ENCODE measurements at places on chromosomes 12 and 14. TPM values are rescaled to one million over a fixed set of nuclear protein-coding genes. Genes with fewer than 3 reads are reported as not detected.

- H3K4me3 ChIP-seq, result no peak overlapping the region
- peaks cover 6% of the 10 kb centered on the region for H3K4me1 ChIP-seq
- DNase-seq, result no peak
- no peaks in the 10 kb centered on the region for H3K36me3 ChIP-seq
Measured at GRCh38 chr12:5692850-5693249, 252.2 kb downstream of the ANO2 start.

Gene NAV3
- total RNA-seq, result 17.8 TPM

Gene DCAF4
- total RNA-seq, result 21.1 TPM

DNA sequence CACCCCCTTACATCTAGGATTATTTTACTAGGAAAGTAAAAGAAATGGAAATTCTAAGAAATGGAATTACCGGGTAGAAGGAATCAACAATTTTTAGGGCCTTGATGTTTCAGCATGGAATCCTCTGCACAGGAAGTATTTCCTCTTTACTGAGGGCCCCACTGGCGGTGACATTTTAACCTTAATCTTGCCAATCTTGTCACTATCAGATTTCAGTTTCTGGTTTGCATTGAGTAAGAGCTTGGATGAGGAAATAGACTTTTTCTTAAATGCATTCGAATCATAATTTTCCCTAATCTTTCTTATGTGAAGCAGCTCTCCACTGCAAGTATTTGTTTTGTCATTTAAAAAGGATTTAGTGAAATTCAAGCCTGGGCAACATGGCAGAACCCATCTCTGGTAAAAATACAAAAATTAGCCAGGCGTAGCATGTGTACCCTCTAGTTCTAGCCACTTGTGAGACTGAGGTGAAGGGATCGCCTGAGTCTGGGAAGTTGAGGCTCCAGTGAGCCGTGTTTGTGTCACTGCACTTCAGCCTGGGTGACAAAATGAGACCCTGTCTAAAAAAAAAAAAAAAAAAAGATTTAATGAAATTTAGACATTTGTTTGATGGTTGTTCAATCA is 40.7 kb downstream of the TPCN1 start:
- peaks cover 16% of the 10 kb centered on the region for H3K36me3 ChIP-seq
- no peak overlapping the region for H3K4me3 ChIP-seq
- H3K27me3 ChIP-seq, result no peaks in the 10 kb centered on the region
- peak overlapping the region; percentile 56 for H3K27ac ChIP-seq

Gene SERPINA5
- 0.41 TPM for total RNA-seq

DNA sequence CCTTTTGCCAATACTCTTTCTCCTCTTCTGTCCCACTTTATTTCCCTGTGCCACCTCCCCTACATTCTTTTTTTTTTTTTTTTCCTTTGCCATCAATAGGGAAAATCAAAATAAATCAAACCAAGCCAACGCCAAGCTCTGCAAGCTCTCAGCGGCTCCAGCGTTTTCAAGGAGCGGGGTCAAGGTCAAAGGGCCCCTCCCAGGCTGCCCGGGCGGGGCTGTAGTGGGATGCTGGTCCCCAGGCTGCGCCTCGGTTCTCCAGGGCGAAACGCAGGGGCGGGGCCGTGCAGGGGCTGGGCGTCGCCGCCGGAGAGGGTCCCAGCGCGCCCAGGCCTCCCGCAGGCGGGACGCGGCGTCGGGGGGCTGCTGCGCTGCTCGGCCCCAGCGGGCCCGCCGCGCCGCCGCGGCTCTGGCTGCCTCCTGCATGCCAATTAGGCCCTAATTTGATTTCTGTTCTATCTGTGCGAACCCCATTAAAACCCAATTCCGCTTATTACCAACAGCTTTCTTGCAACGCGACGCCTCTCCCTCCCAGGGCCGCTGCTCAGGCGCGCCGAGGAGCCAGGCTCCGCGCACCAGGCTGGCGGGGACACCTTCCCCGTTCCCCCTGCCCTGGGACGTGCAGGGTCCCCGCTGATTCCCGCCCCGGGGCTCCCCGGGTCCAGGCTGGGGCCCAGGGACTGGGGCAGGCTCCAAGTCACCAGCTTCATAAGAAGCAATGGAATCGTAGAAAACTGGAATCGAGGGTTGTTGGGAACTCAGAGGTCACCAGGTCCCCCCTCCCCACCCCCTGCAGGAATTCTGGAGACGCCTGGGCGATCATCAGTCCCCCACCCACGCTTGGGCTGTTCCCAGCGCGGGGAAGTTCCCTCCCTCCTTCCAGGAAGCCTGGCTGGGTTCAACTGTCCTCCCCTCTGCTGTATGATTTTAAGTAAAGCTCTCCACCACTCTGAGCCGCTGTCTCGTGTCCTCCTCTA is 50.7 kb upstream of the MAP1LC3B2 start:
- peak overlapping the region; percentile 45 for H3K4me3 ChIP-seq
- peak overlapping the region; percentile 42 for H3K27ac ChIP-seq
- peak; percentile 73 for DNase-seq
- no peaks in the 10 kb centered on the region for H3K27me3 ChIP-seq
- H3K36me3 ChIP-seq, result no peaks in the 10 kb centered on the region

GRCh38 chr14:84086714-84087113 is 1443.2 kb upstream of the FLRT2 start:
- H3K36me3 ChIP-seq, result no peaks in the 10 kb centered on the region
- H3K27ac ChIP-seq, result no peak overlapping the region
- no peak for DNase-seq
- no peaks in the 10 kb centered on the region for H3K4me1 ChIP-seq

DNA sequence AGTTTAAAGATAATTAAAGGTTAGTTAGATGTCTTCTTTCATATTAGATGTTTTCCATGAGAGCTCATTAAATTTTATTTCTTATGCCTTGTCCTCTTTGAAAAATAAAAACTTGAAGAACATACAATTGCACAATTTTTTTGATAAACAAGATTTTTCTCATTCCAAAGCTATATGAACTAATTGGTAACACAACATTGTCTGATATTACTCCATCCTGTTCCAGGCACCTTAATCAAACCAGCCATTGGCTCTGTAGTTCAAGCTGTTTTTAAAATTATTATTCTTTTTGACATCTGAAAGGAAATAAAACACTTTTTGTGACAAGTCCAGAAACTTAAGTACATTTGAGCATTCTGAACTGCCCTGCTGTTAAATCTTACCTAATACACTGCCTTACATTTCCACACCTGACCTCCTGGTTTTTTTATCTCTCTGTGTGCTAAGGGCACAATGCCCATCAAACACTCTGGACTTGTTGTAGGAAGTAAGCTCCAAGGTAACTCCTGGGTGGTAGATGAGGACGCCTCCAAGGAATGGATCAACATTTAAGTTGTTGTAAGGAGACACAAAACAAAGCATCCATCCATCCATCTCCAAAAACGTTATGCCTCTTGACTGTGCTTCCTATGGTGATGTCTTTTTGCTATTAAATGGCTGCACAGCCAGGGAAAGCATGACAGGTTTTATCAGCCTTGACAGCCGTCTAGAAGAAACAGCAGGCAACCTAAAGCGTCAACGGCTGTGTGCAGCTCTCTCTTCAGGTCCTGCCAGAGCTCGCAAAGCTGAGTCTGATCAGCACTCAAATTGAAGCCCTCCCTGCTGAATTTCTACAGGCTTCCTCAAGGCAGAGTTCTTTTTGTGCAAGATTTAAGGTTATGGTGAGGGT is 449.9 kb upstream of the FLRT2 start:
- H3K4me3 ChIP-seq, result no peak overlapping the region
- no peaks in the 10 kb centered on the region for H3K4me1 ChIP-seq
- no peaks in the 10 kb centered on the region for H3K27me3 ChIP-seq
- no peaks in the 10 kb centered on the region for H3K36me3 ChIP-seq
- H3K27ac ChIP-seq, result no peak overlapping the region

DNA sequence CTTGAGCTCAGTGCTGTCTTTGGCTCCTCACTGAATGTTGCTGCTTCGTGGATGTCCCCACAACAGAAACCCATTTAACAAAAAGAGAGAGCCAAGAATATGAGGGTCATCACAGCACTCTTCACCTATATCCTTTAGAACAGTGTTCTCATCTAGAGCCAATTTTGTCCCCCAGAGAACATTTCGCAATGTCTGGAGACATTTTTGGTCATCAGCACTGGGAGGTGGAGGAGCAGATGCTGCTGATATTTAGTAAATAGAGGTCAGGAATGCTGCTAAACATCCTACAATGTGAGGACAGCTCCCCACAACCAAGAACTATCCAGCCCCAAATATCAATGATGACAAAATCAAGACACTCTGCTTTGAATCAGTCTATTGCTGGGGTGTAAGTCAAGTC is 92.5 kb downstream of the BBS10 start:
- H3K36me3 ChIP-seq, result no peaks in the 10 kb centered on the region
- peaks cover 20% of the 10 kb centered on the region for H3K4me1 ChIP-seq
- H3K27ac ChIP-seq, result no peak overlapping the region

DNA sequence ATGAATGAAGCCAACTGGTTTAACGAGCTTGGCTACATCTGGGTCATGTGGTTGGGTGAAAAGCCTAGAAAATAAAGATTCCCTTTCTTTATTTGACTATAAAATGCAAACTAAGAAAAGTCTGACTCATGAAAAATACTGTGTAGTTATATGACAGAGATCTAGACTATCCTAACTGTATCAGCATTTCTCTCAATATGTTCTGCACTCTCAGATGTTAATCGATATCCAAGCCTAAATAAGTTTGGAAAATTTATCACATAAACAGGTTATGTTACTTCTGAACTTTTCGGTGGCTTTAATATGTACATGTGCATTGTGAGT is 133.1 kb downstream of the DAAM1 start:
- no peak for DNase-seq
- H3K36me3 ChIP-seq, result peaks cover 11% of the 10 kb centered on the region
- no peaks in the 10 kb centered on the region for H3K27me3 ChIP-seq
- H3K4me3 ChIP-seq, result no peak overlapping the region
- H3K4me1 ChIP-seq, result peaks cover 32% of the 10 kb centered on the region

GRCh38 chr12:19148860-19149259 is 19.3 kb downstream of the PLEKHA5 start:
- no peak overlapping the region for H3K27ac ChIP-seq
- H3K4me3 ChIP-seq, result no peak overlapping the region
- H3K27me3 ChIP-seq, result no peaks in the 10 kb centered on the region
- H3K36me3 ChIP-seq, result no peaks in the 10 kb centered on the region
- H3K4me1 ChIP-seq, result no peaks in the 10 kb centered on the region

- no peaks in the 10 kb centered on the region for H3K27me3 ChIP-seq
- no peaks in the 10 kb centered on the region for H3K4me1 ChIP-seq
- H3K27ac ChIP-seq, result no peak overlapping the region
- H3K36me3 ChIP-seq, result no peaks in the 10 kb centered on the region
- no peak overlapping the region for H3K4me3 ChIP-seq
Measured at GRCh38 chr14:37824939-37825712, 229.7 kb downstream of the TTC6 start.

DNA sequence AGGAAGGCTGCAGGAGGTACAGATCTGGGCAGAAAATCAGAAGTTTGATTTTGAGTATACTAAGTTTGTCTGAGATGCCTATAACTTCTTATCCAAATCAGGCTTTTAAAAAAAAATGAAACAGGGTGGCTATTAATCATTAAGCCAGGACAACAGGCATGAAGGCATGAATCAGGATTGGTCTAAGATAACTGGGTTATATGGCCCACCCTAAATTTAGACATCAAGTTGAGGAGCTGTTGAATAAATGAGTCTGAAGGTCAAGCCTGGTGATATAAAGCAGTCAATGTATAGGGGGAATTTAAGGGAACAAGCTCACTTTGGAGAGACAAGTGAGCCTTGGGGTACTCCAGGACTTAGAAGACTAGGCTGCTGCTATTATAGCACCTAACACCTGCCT is 28.6 kb downstream of the NEK9 start:
- DNase-seq, result no peak
- no peak overlapping the region for H3K4me3 ChIP-seq
- H3K27me3 ChIP-seq, result no peaks in the 10 kb centered on the region

GRCh38 chr12:70074510-70074909 is 168.7 kb upstream of the CNOT2 start:
- no peak overlapping the region for H3K4me3 ChIP-seq
- no peaks in the 10 kb centered on the region for H3K27me3 ChIP-seq
- no peaks in the 10 kb centered on the region for H3K36me3 ChIP-seq

- no peak overlapping the region for H3K27ac ChIP-seq
- DNase-seq, result no peak
- no peaks in the 10 kb centered on the region for H3K36me3 ChIP-seq
- H3K27me3 ChIP-seq, result no peaks in the 10 kb centered on the region
- H3K4me3 ChIP-seq, result no peak overlapping the region
Measured at GRCh38 chr14:92217936-92218335, 96.2 kb downstream of the CPSF2 start.

DNA sequence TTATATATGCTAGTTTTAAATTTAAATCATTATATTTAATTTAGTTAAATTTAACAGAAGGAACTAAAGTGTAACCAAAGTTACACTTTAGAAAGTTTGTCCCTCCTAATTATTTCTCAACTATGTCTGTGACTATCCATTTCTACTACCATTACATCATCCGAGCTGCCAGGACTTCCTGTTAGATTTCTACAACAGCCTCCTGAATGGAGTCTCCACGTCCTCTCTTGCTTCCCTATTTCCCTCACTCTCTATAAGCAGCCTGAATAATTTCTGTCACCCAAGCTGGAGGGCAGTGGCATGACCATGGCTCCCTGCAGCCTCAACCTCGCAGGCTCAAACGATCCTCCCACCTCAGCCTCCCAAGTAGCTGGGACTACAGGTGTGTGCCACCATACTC is 84.1 kb downstream of the TTC7B start:
- DNase-seq, result no peak
- H3K27ac ChIP-seq, result no peak overlapping the region
- H3K27me3 ChIP-seq, result no peaks in the 10 kb centered on the region
- no peaks in the 10 kb centered on the region for H3K4me1 ChIP-seq
- no peak overlapping the region for H3K4me3 ChIP-seq
- no peaks in the 10 kb centered on the region for H3K36me3 ChIP-seq

Gene FAM90A1
- 0.43 TPM for total RNA-seq

GRCh38 chr12:43290836-43291235 is 261.2 kb downstream of the ADAMTS20 start:
- H3K27ac ChIP-seq, result no peak overlapping the region
- H3K36me3 ChIP-seq, result no peaks in the 10 kb centered on the region
- peaks cover 5% of the 10 kb centered on the region for H3K4me1 ChIP-seq
- H3K27me3 ChIP-seq, result no peaks in the 10 kb centered on the region
- DNase-seq, result no peak
- no peak overlapping the region for H3K4me3 ChIP-seq

Gene STAC3
- 6.0 TPM for total RNA-seq

Gene MAP3K9
- total RNA-seq, result 12.0 TPM

DNA sequence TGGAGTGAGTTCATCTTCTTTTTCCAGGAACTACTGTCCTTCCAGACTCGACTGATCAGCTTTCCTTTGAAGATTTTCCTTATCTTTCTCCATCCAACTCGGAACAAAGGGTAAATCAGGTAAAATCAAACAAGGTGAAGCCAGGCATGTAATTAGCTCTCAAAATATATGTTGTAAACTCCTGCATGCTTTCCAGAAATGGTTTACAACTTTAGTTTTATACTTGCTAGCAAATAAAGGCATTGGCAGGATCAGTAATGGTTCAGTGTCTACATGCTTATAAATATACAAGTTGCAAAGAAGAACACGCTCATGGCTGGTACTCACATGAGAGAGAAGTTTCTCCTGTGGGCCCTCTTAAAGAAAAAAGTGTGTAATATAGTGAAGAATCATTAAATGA is 102.5 kb downstream of the FSCB start:
- no peak overlapping the region for H3K4me3 ChIP-seq
- no peak for DNase-seq
- H3K27ac ChIP-seq, result no peak overlapping the region
- H3K36me3 ChIP-seq, result no peaks in the 10 kb centered on the region
- no peaks in the 10 kb centered on the region for H3K27me3 ChIP-seq

Measured in upper lobe of right lung (tissue), 1 donor.